SK-N-SH (cell line): ENCODE measurements at places on chromosomes 4 and X.
A peak's percentile ranks its signal among the peaks of the same experiment; 100 is the strongest.

DNA sequence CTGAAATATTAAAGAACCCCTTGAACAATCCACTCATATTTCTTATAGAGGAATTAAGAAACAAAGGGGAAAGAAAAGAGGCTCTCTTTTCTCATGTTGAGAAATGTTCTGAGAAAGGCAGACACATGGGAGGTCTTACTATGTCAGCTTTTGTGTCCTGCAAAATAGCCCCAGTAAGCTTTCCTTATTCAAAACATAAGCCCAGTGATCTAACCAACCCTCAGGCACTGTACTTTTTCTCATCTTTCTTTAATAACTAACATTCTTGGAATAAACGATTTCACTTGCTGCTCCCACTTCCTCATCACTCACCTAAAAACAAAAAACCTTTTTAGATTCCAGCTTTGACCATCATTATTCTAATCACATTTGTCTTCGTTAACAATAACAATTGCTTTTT lies 115.9 kb downstream of the GLRA3 start:
- no peak for DNase-seq

DNA sequence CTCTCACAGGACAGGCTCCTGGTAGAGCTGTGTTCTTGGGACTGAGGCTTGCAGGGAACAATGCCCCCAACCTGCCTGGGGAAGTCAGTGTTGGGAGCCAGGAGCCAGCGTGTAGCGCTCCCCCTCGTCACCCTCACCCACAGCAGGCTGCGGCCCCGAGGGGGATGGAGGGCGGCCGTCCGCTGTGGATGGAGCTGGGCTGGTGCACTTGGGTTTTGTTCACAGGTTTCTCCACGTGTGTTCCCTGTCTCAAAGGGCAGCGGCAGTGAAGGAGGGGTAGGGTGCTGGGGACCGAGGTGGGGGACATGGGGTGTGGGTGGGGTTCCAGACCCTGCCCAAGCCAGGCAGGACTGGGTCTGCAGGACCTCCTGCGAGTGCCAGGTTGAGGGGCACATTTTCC lies 69.1 kb downstream of the RGS12 start:
- DNase-seq, result no peak

DNA sequence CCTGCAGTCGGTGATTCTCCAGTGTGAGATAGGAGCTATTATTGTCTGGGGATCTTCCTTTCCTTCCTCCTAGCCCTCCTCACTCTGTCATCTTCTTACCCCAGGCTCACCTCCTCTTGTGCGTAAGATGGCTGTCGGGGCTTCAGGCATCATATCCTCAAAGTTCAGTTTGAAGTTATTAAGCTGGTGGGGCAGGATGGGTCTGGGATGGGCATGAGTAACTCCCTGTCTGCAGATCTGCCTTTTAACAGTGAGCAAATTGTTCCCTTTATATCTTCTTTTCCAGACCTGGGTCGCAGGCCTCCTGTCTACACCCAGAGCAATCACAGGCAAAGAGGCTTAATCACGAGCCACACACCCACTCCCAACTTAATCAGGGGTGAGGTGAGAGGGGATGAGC lies 900 bp upstream of the MTMR1 start:
- peak; percentile 12 for DNase-seq

GRCh38 chr4:73866246-73866645 lies 2.9 kb upstream of the CXCL1 start:
- no peak for DNase-seq

GRCh38 chrX:112473654-112474053 lies 206.1 kb downstream of the LHFPL1 start:
- no peak for DNase-seq

DNA sequence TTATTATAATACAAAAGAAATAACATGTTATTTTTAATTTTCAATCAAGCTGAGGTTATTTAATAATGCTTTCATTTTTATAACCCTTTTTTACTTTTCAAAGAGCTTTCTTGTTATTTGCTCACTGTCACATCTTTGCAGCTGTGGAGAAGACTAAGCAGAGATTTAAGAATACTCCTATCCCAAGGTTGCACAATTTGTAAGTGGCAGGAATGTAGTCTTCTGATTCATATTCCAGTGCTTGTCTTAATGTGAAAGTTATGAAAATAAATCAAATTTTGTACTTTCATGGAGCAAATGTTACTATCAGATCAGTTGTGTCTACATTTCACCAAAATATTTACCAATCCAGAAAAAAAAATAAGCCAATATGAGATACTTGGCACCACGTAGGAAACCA lies 86.6 kb downstream of the DDIT4L start:
- DNase-seq, result no peak

DNA sequence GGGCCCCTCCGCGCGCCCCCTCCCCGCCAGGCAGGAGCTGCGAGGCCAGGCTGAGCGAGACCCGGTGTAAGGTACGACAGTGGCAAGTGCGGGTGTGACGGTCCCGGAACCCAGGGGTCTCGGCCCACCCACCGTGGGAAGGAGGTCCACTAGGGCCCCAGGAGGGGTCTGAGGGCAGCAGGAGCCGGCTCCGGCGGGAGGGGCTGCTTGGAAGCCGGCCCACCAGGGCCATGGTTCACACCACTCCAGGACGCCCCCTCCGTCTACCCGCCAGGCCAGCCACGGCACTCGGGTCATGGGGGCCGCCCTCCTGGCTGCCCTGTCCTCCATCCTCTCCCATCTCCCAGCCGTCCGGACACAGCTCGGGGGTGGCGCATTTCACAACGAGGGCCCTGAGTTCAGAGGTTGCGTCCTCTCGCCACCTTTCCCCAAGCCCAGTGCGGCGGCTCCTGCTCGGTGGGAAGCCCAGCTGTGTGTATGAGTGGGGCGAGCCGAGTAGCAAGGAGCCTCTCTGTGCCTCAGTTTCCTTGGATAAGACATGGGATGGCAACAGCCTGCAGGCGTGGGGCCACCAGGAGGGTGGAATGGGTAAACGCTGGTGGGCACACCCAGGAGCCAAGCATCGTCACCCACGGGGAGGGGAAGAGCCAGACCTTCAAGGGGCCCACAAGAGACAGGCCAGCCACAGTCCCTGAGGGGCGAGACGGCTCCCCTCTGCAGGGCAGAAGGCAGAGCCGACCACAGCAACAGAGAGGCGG lies 81.3 kb downstream of the FAM53A start:
- DNase-seq, result no peak

DNA sequence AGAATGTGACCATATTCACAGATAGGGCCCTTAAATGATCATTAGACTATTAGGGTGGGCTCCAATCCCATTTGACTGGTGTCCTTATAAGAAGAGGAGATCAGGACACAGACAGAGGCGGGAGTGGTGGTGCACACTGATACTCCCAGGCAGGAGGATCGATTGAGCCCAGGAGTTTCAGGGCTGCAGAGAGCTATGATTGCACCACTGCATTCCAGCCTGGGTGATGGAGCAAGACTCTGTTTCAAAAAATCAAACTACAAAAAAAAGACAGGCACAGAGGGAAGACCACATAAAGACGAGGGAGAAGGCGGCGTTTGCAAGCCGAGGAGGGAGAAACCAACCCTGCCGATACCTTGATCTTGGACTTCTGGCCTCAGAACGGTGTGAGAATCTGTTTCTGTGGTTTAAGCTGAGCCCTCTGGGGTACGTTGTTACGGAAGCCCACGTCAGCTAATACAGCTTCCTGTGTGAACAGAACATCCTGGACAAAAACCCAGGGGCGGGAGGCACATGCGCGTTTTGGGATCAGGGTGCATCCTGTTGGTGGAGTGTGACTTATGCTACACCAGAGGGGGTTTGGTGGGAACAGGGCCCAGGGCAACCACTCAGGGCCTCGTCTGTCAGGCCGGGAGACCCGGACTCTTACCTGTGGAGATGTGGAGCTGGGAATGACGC lies 211.8 kb upstream of the PSAPL1 start:
- no peak for DNase-seq

DNA sequence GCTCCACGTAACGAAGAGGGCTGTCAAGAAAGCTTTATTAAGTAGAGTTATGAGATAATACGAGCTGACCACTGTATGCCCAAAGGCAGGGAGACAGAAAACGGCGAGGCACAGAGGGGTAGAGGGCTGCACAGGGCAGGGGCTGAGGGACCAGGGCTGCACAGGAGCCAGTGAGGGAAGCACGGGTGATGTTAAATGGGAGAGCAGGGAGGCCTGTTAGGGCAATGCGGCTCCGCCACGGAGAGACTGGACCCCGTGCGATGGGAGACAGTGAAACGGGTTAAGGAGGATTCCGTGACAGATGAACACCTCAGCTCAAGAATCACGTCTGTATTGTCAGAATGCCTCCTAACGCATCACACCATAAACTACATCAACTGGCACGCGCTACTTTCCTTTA lies 25.1 kb downstream of the FAT1 start:
- DNase-seq, result no peak

DNA sequence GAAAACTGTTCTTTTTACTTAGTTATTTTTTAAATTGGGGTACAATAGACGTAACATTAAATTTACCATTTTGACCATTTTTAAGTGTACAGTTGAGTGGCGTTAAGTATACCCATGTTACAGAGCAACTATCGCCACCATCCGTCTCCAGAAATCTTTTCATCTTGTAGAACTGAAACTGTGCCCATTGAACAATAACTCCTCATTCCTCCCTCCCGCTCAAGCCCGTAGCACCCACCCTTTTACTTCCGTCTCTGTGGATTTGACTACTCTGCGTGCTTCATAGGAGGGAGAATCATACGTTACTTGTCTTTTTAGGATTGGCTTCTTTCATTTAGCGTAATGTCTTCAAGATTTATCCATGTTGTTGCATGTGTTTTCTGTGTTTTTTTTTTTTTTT lies 55.3 kb downstream of the TMEM131L start:
- DNase-seq, result no peak

- no peak for DNase-seq
These were observed 187.2 kb downstream of the NPFFR2 start for GRCh38 chr4:72218953-72219352.

- no peak for DNase-seq
These were observed 915 bp upstream of the RAB33B start for GRCh38 chr4:139453041-139453370.

DNA sequence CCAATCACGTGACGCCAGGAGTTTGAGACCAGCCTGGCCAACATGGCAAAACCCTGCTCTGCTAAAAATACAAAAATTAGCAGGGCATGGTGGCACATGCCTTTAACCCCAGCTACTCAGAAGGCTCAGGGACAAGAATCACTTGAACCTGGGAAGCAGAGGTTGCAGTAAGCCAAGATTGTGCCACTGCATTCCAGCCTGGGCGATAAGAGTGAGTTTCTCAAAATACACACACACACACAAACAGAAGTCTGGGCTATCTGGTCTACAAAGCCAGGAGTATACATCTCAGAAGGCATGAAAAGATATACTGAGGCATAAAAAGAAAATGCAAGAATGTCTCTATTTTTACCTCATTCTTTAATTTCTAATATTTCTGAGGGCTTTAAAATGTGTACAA lies 11.3 kb downstream of the YTHDC1 start:
- no peak for DNase-seq

DNA sequence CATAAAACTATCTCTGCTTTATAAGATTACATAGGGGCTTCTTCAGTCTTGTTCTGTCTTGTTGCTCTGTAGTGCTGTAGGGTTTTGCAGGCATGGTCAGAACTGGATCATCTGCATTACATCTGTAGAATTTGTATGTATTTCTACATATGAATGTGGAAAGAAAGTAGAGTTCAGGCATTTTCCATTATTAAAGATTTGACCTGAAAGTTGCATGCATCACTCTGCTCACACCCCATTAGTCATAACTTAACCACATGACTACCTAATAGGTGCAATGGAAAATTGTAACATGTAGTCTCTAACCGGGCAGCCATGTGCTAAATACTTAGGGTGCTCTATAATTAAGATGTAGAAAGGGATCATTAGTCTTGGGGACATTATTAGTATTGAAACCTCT lies 45.7 kb upstream of the AGA start:
- no peak for DNase-seq

DNA sequence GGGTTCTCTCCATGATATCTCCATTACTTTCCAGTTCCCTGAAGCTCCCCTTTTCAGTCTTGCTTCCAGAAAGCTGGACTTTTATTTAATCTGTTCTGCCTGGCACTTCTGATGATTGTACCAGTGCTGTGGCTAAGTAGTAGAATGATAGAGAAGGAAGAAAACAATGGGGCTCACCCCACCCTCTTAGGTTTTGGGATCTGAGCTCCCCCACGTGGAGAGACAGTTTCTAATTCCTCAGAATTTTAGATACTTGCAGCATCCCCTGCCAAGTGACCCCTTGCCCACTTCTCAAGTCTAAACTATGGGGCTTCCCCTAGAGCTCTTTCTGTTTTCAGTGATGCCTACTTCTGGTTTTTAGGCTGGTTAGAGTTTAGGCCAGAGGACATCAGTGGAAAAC lies 73.9 kb downstream of the GC start:
- no peak for DNase-seq

GRCh38 chrX:107485013-107485412 lies 35.6 kb downstream of the FRMPD3 start:
- DNase-seq, result no peak

- DNase-seq, result no peak
These were observed 33.4 kb downstream of the TAPT1 start for GRCh38 chr4:16192631-16193518.
